ENCODE measurements at places on chromosomes 13 and 19.
A peak's percentile ranks its signal among the peaks of the same experiment; 100 is the strongest.

GRCh38 chr19:45954156-45954555, 19.5 kb downstream of the NOVA2 start:
- DNase-seq = no peak

DNA sequence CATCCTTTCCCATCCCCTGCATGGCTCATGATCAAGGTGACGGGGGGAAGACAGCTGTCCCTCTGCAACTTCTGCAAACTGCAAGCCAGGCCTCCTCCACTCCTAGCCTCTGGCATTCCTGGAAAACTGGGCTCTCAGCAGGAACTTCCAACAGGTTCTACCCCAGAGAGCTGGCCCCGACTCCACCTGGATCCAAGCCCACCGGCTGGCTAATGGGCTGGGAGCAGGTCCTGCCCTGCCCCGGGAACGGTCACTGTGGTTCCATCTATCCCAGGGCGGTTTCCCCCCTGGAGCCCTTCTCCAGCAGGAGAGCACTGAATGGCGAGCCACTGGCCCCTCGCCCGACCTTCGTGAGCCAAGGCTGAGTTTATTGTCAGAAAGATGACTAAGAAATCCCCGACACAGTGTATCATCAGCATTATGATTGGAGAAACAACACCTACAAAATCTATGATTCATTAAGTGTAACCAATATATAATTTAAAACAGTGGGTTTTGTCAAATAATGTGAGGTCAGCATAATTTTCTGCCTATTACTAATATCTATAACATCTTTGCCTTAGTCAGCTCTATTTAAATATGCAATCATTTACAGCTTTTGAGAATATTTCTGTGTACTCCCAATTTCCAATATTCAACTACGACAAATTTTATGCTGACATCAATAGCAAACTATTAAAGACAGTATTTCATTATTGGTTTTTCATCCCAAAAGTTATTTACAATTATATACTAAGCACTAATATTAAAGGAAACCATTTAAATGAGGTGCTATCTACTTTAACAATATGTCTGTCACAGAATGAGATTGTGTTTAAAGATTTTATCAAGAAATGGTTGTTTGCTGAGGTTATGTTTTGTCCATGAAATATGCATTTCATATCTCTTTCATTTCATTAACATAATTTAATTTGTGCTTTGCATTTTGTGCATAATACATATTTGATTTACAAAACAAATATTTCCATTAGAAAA, 133.0 kb downstream of the URI1 start:
- DNase-seq = no peak

DNA sequence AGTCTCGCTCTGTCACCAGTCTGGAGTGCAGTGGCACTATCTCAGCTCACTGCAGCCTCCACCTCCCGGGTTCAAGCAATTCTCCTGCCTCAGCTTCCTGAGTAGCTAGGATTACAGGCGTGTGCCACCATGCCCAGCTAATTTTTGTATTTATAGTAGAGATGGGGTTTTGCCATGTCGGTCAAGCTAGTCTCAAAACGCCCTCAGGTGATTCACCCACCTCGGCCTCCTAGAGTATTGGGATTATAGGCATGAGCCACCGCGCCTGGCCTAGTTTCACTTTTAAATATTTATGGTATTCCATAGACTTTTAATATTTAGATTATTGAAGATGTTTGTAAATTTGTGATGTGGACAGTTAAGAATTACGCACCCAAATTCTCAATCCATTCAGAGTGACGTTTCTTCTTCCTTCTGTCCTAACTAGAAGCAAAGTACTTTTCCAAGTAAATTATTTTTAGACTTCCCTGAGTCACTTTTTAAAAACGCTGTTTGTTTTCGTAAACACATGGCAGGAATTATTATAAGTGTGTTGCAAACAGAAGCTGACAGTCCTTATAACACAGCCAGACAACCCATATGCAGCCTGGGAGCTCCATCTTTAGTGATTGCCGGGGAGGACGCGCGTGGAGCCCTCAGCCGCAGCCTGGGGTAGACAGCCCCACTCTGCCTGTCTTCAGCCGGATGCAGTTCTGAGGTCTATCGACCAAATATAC, 131.7 kb downstream of the ATP11A start:
- DNase-seq = no peak

- DNase-seq = no peak
Measured at GRCh38 chr13:99384468-99384867, 77.3 kb upstream of the GPR183 start.

DNA sequence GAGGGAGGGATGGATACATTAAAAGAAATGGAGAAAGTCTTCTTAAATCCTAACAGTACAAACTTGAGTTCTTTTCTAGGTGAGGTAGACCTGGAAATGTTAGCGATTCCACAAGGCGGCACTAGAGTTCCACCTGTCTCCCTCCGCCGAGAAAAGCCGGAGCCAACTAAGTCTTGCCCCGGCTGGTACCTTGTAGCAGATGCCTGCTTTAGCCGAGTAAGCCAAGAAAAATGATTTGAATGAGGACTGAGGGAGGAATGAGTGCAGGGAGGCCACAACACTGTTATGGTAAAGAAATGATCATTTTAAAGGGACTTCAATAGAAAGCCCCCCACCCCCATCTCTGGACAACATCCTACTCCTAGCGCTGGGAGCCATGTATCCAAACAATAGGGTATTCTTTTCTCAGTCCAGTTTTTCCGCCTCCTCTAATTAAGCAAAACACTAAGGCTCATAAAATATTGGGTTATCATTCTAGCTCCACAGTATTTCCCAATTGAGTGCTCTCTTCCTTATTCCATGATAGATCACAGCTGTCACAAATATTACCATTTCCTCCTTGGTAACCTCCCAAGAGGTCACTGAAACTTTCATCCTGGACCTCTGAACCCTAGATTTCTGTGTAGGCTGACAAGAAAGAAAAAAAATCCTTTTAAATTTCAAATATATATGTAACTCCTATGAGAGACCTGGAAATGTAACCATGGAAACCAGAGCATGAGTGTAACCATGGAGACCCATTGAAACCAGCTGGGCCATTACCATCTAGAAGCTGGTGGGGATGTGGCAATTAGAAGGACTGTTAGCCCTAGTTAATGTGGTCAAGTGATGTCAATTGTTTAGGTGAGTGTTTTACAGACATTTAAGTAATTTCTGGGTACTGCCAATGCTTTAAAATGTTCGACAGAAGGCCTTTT, 58.3 kb downstream of the GPALPP1 start:
- DNase-seq = peak; percentile 69

DNA sequence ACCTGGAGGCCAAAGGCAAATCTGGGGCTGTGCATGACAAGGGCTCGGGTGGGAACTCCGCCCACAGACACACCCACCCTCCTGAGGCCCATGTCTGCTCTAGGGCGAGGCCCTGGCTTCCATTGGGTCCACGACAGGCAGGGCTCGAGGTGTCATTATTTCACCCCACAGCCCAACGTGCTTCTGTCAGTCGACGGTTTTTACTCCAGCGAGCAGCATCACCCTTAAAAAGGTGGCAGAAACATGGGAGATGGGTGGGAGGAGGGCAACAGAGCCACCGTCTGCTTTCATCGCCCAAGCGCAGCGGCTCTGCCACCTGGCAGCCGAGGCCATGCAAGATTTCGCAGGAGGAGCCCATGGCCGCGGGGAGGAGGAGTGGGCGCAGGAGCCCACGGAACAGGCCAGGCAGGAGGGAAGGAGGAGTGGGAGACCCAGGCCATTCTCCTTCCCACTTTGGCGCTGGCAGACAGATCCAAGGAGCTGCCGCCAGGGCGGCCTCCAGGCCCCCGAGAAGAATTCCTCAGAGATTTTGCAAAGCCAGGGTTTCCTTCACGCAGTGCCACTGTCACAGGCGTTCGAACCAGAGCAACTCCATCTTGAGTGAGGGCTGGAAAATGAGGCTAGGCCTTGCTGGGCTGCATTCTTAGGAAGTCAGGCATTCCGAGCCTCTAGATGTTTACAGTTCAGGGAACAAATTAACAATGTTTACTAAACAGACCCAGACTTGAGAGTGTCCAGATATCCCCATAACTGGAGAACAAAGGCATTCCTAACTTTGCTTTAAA, 49.3 kb upstream of the TUBGCP3 start:
- no peak for DNase-seq

- DNase-seq = no peak
Measured at GRCh38 chr13:104976986-104977385, 1558.5 kb downstream of the EFNB2 start.

DNA sequence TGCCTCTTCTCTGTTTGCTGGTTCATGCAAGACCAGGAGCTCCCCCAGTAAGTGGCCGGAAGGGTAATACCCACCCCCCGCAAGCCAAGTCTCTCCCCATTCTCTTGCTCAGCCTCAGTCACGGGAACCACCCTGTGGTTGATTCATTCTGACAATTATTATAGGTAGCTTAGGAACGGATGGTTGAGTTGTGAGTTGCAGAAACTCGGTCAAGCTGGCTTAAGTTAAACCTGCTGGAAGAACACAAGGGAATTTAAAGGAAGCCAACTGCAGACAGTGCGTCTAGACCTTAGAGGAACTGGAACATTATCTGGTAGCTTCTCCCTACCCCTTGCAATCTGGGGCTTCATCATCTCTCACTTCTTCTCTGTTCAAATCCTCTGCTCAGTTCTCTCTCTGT, 8.9 kb downstream of the FPR1 start:
- no peak for DNase-seq

DNA sequence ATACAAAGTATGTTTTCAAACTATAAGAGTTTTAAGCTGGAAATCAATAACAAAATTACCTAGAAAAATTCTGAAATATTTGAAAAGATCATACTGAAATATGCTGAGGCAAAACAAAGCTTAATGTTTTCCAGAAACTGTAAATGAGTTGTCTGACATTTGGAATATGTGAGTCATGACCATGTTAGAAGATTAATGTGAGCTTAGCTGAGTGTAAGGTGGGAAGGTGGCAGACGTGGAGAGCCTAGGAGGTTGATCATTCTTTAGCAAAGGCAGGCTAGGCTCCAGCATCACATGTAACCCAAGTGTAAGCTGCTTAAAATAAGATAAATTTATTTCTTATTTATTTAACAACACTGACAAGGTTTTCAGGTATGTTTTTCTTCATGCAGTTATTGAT, 2086.1 kb upstream of the PCDH20 start:
- no peak for DNase-seq

DNA sequence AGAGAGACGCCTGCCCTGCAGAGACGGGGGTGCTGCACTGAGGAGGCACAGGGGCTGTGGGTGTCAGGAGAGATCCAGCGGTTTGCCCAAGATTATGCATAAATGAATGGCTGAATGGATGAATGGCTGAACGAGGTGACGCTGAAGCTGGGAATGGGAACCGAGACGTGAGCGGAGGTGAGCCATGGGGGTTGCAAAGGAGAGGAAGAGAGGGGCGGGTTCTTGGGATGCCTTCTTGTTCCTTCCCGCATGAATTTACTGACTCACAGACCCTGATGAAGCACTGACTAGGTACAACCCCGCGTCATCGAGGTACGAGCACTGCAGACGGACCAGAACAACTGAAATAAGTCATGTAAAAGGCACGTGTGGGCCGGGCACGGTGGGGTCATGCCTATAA, 16.7 kb downstream of the DCAF15 start:
- no peak for DNase-seq

GRCh38 chr19:33221638-33222037, 4.0 kb downstream of the SLC7A10 start:
- DNase-seq = no peak

GRCh38 chr13:98910501-98910951, 67.3 kb downstream of the DOCK9 start:
- DNase-seq = peak; percentile 34

DNA sequence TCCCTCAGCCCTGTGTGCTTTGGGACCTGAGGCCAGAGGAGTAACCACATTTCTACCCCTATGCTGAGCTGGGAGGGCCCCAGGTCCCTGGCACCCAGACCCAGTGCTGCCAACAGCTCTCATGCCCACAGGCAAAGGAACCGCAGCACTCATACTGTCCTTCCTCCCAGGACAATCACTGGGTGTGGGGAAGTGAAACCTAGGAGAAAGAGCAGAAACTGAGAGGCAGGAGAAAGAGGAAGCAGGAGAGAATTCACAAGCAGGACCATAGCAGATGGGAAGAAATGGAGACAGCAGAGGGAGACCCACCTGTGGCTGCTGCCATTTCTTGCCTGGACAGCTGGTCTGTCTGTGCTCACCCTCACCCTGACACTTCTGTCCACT, 18.9 kb downstream of the CCDC97 start:
- DNase-seq = no peak

- DNase-seq = peak; percentile 100
Measured at GRCh38 chr19:43463381-43464133, 1.9 kb downstream of the LYPD3 start.

GRCh38 chr19:28126135-28126898, 1086.6 kb downstream of the UQCRFS1 start:
- DNase-seq = no peak

GRCh38 chr13:50358231-50359040, 343.2 kb downstream of the KCNRG start:
- no peak for DNase-seq

DNA sequence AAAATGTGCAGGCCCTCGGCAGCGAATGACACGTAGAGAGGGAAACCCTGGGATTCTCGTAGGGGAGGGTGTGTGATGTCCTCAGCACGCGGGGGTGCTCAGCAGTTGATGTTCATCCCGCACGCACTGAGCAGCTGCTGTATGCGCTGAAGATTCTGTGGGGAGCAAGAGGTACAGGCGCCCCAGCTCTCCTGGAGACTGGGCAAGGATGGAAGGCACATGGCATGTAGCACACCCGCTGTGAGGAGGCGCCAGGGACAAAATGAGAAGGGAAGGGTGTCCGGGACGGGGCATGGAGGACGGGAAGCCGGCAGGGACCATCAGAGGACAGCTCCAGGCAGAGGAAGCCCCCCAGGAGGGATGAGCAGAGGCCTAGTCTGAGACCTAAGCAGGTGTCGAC, 15.4 kb downstream of the ATP11A start:
- DNase-seq = no peak

- no peak for DNase-seq
Measured at GRCh38 chr19:56681702-56682101, 10.1 kb upstream of the ZNF835 start.

GRCh38 chr13:48979892-48980291, 4.2 kb downstream of the FNDC3A start:
- DNase-seq = no peak

GRCh38 chr19:14350302-14350701, 30.9 kb upstream of the ADGRE5 start:
- no peak for DNase-seq

GRCh38 chr19:4909897-4910593, 744 bp downstream of the UHRF1 start:
- DNase-seq = peak; percentile 97

GRCh38 chr19:52941941-52942385, 18.7 kb upstream of the ZNF888 start:
- no peak for DNase-seq

GRCh38 chr19:47096100-47096704, 17.4 kb downstream of the ZC3H4 start:
- DNase-seq = no peak

All from stimulated activated CD4-positive, alpha-beta T cell treated with anti-CD3 and anti-CD28 coated beads, Interleukin-12 subunit alpha, Interleukin-12 subunit beta, amount 100 ng/mL, for 48 hours (primary cell).